SJSA1 (cell line): ENCODE measurements at places on chromosomes 1 and 21.

GRCh38 chr1:206855859-206856258 lies 9.6 kb upstream of the IL20 start:
- no peak for DNase-seq

DNA sequence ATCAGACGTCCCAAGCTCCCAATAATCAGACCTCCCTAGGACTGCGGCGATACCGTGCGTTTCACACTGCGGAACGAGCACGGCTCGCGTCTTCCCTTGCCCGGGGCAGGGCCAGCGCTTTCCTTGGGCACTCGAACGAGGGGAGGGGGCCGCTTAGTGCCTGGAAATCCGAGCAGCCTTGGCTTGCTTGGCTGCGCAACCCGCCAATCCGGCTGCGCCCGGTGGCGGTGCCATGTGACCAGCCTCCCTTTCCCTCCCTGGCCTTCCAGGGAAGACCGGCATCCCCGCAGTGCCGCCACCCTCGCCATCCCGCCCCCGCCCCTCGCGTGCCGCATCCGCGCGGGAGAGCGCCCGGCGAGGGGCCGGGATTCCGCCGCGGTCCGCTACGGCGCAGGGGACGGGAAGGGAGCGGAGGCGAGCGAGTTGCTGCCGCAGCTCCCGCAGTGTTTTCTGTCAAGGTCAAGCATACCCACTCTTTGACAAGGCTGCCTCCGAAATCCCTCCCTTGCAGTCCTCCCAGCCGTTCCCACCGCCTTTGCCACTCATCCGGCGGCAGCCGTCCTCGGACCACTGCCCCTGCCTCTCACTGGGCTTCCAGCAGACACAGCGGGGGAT lies 8.3 kb upstream of the RNF19B start:
- no peak for DNase-seq

DNA sequence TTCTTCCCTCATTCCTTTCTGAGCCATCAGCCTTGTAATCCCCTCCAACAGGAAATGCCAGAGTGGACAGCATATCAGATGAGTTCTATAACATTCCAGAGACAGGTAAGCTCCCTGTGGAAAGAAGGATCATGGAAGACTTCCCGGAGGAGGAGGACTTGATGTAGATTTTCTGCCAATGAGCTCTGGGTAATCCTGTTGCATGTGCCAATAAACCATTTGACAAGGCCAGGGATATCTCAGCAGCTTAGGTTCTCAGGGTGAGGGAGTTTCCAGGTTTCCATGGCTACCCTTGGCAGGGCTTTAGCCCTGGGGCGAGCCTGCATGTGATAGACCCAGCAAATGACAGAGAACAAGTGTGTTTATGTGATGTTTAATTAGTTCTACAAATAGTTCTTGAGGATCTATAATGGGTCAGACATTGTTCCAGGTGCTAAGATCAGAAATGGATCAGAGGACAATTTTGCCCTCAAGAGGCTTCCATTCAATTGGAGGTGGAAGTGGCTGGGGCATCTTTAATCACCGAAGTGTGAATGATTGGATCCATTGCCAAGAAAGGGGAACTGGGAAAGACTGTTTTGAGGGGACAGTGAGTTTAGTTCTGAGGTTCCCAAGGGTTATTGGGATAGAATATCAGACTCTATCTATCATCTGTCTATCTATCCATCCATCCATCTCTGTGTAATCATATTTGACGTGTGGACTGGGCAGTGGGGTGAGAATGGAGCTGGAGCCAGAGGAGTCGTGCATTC lies 6.9 kb downstream of the PLA2G5 start:
- DNase-seq = no peak

GRCh38 chr1:2133039-2133878 lies 61.3 kb downstream of the FAAP20 start:
- peak; percentile 96 for DNase-seq

- DNase-seq = no peak
Observed at GRCh38 chr1:153288634-153289275, 24.0 kb downstream of the PGLYRP3 start.

GRCh38 chr1:4614371-4615137 lies 39.9 kb upstream of the AJAP1 start:
- DNase-seq = no peak
